Stimulated activated CD4-positive, alpha-beta T cell treated with anti-CD3 and anti-CD28 coated beads, Interleukin-2, amount 100 ng/mL, for 24 hours (primary cell): ENCODE measurements at places on chromosomes 3 and 15.

DNA sequence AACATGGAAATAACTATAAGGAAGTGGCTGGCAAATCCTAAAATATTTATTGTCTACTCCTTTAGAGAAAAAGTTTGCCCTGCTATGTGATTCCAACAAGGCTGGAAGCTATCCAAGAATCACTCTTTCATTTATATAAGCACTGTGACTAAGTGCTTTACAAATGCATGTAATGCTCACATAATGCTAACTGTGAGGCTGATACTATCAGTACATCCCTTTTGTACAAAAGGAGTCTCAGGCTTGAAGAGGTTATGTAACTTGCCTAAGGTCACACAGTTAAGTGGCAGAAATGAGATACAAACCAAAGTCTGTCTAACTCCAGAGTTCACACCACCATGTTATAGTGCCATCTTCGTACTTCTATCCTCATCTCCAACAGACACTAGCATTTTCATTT, 17.0 kb downstream of the TOPBP1 start:
- DNase-seq, result no peak

DNA sequence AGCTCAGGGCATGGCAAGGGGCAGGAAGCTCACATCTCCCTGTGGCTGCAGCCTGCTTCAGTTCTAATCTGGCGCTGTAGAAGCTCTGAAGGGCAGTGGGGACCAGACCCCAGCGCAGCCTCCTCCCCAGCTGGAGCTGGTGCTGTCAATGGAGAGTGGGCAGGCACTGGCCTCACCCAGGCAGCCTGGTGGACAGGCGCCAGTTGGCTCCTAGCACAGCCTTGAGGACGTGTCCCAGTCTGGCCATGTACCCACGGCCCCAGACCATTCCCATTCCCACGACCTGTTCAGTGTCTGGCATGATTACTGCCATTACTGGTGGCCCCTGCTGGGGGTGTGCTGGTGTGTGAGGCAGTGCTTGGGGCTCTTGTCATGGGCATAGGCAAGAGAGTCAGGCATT, 16.3 kb downstream of the TYRO3 start:
- DNase-seq, result no peak

GRCh38 chr15:99305761-99306505, 54.7 kb downstream of the LRRC28 start:
- no peak for DNase-seq

DNA sequence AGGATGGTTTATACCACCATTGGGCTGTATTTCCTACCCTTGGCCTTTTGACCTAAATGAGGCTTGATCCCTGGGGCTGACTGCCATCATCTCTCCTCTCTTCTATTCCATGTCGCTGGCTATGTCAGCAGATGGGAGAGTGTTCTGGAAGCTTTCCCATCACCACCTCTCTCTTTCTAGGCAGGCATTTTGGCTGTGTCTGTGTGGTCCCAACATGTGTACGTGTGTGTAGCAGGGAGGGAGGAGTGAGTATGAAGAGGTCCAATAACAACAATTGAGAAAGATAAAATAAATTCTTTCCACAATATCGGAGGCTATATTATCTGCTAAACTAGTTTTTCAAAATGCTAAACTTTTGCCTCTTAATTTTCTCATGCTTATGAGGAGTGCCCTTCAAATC, 34.1 kb downstream of the CGNL1 start:
- DNase-seq, result no peak

- no peak for DNase-seq
Measured at GRCh38 chr15:62393196-62393595, 228.1 kb upstream of the C2CD4B start.

DNA sequence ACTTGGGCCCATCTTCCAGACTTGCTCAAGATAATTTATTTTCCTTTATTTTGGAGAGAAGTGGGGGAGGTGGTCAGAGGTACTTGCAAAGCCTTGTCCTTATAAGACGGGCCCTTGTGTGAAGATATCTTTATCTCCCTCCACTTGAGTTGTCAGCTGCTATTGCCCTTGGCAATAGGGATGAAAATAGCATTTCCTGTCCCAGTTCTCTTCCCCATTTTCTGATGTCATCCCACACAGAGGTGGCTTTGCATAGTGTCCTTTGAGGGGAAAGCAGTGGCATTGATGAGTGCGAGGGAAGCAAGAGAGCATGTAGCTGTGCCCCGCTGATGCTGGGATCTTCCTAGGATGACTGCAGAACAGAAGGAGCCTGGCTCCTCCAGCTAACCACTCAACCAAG, 41.9 kb upstream of the TUBGCP5 start:
- DNase-seq, result no peak

- no peak for DNase-seq
Measured at GRCh38 chr3:178823591-178824246, 247.9 kb downstream of the ZMAT3 start.

DNA sequence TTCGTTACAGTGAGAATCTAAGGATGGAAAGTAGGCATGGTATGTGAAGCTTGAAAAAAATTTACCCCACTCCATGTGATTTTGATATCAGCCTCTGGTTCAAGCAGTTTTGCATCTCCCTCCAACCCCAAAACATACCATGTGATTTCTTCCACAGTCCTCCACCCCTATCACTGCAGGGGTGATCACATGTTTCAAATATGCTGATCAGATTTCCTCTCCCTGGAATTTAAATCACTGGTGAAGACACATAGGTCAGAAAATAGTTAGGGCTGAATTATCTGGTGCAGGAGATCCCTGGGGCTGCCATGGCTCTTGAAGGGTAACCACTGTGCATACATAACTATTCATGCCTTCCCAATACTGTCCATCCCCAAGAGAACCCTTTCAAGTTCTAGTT, 119.7 kb upstream of the THRB start:
- DNase-seq, result no peak

GRCh38 chr15:76967067-76967466, 27.9 kb upstream of the PSTPIP1 start:
- DNase-seq, result no peak

DNA sequence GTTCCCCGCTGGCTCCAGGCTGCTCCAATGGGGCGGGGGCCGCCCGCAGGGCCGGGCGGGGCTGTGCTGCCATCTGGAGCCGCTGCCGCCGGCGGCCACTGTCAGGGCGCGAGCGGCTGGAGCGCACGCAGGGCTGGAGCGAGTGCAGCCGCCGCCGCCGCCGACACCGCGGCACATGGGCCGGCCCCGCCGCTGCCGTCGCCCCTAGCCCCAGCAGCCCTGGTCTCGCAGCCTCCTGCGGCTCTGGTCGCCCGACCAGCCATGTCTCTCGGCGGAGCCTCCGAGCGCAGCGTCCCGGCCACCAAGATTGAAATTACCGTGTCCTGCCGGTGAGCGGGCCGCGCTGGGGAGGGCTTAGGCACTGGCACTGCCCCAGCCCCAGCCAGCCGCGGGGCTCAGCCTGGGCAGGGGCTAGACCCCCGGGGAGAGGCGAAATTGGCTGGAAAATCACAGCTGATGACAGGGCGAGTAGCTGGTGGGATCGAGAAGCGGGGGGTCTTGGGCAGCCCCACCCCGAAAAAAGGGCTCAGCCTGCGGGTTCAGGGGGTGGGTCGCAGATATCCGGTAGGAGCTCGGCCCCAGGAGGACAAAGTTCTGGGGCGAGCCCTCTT, at the start of gene CPNE9:
Gene CPNE9 (plus strand): TSS at position 98 of the 611 bp plus-strand sequence. CDS start 164 bp downstream, at position 262.
- DNase-seq, result no peak

DNA sequence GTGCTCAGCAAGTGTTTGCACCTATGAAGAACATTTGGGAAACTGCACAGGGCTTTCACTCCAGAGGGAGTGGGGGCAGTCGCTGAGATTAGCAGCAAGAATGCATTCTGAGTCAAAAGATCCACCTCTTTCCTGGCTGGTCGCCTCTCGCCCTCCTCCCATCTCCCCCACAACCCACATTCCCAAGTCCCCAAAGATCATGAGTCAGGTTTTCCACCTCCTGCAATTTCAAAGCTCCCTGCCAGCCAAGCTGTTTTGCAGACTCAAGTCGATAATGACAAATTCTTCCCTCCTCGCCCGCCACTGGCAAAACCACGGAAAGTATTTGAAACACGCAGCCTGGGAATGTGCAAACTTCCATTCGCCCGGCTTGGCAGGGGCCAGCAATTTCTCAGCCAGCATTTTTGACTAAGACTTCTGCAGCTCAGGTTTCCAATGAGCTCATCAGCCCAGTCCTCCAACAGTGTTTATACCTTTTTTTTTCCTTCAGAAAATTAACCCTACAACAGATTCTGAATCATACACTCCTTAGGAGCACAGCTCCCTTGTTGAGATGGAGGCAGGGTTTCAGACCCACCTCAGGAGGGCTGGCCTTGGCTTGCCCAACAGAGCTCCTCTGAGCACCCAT, 181.4 kb downstream of the SMAD6 start:
- no peak for DNase-seq

DNA sequence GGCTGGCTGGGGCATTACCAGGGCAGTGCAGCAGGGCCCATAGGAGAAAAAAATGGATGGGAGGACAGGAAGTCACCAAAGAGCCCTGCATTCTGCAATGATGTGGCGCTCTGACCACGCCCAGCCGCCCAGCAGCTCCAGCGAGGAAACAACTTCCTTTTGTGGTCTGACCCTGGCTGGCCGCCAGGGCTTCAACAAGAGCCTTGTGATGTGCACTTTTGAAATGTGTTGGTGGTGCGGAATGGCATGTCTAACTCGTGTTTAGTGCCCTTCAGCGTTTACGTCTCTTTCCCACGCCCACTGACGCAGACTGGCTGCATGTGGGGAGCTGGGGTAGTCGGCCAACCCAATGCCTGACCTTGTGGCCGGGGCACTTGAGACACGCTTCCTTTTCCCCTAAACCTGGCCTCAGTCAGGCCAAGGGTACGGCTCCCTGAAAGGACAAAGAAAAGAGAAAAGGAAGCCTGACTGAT, 81.9 kb upstream of the CTNNB1 start:
- peak; percentile 85 for DNase-seq

DNA sequence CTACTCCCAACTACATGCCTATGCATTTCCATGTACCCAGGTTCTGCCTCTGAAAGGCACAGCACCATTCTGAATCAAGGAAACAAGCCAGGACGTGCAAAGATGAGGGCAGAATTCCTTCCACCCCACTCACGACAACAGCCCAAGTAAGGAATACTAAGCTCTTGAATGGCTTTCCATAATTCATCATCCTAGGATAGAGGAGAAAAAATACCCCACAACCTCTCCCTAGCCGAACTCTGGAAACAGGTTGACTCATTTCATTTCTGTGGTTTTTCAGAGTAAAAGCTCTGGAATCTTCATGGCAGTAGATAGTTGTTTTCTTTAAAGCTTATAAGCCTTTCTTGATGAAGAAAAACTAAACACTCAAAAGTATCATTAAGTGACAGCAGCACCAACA, 77.8 kb downstream of the PDZRN3 start:
- no peak for DNase-seq

DNA sequence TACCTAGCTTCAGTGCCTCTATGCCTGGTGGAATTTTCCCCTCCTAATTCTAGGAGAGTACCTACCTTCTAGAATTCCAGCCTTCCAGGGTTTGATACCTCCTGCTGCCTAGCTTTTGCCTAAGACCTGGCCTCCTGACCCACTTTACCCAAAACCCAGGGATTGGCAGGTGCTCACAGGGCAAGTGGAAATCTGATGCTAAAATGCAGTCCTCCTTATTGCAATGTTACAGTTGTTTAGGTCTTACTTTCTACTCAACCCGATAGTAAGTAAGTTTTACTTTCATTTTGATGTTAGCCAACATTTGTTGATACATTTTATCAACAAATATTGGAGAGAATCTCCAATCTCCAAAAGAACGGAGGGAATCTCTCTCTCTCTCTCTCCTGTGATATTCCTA, 275.9 kb downstream of the DOCK3 start:
- DNase-seq, result no peak

- DNase-seq, result no peak
Measured at GRCh38 chr3:42080453-42080872, 10.7 kb upstream of the TRAK1 start.

GRCh38 chr3:145087038-145087437, 1073.9 kb downstream of the PLOD2 start:
- no peak for DNase-seq

- DNase-seq, result no peak
Measured at GRCh38 chr3:69203631-69204314, 81.4 kb upstream of the LMOD3 start.

GRCh38 chr15:63381301-63382204, at the start of gene CA12:
CA12 (minus strand) TSS chr15:63381846; CDS start chr15:63381720, 126 bp downstream.
- peak; percentile 47 for DNase-seq

DNA sequence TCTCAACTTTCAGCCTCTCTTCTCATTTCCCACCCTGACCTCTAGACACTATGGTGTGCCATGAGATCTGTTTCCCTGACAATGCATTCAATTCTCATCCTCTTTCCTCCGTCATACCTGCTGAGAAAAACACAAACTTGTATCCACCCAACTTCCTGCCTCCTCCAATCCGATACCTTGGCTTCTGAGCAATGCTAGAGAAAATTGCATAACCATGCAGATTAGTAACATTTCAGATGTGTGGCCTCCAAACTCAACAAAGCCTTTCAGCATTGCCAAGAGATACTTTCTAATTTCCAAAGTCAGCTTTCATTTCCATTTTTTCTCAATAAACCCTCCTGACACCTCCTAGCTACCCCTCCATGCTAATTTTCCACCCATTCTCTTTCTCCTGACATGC, 88.5 kb downstream of the MINAR1 start:
- no peak for DNase-seq

DNA sequence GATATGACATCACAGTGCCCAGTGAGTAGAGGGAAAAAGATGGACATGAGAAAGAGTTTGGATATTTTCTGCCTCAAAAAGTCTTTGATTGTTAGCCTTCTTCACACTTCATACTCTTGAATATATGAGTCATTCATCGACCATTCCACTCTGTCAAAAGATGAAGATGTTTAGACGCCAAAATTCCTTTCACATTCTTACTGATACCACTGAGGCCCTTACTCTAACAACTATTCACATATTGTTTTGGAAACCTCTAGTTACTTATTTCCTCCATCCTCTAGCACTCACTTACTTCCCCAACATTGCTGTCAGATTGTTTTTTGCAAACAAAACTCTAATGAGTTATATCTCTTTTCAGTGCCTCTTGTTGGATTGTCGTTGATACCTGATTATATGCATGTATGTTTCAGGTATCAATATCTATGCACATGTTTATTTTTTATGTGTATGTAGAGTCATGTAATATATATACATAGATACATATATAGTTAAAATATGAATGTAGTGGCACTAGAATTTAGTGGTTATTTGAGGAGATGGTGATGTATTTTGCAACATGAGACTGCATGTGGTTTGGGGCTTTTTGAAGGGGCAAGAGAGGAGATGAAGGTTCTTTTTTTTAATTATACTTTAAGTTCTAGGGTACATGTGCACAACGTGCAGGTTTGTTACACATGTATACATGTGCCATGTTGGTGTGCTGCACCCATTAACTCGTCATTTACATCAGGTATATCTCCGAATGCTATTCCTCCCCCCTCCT, 40.0 kb upstream of the OR5H6 start:
- no peak for DNase-seq

DNA sequence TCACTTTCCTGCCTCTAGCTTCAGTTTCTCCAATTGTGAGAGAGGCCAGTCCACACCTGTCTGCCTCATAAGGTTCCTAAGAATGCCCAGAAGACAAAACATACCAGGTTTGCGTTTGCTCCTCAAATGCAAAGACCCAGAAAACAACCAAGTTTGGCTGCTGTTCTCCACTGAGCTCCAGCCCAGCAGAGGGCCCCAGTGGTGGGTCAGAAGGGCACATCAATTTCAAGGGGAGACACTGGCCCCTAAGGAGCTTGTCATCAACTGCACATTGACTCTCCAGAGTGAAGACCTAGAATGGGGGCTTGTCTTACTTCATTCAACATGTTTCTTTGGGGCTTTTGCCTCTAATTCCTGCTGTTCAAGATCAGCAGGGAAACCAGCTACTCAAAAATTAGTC, 127.9 kb upstream of the SLC6A11 start:
- no peak for DNase-seq
